Fibroblast of the aortic adventitia (primary cell): ENCODE measurements at places on chromosomes 16 and 17. TPM values are rescaled to one million over a fixed set of nuclear protein-coding genes. Genes with fewer than 3 reads are reported as not detected.

TBC1D3K gene
- total RNA-seq = not detected in 2 replicates

GRCh38 chr17:74016461-74016860 is 187.0 kb upstream of the RPL38 start:
- no peak for DNase-seq

- DNase-seq = peak; percentile 85
These were observed 55.9 kb downstream of the MYO18A start for GRCh38 chr17:29124135-29124924.

DNA sequence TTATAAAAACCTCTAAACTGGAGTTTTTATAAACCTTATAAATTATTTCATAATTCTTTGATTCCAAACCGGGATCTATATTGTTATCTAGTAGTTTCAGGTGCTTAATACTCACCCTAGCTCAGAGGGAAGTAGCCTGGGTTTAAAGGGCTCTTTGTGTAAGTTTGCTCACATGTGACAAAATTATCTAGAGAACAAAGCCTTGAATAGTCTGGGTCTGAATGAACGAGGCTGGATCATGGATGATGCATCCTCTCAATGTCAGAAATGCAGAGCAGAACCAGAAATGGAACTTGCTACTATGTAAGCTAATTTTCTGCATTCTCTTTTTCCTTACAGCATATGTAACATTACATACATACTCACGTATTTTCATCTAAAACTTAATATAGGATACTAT is 103.9 kb upstream of the NETO2 start:
- no peak for DNase-seq

- DNase-seq = no peak
These were observed 11.0 kb downstream of the SNN start for GRCh38 chr16:11679250-11679649.

DNA sequence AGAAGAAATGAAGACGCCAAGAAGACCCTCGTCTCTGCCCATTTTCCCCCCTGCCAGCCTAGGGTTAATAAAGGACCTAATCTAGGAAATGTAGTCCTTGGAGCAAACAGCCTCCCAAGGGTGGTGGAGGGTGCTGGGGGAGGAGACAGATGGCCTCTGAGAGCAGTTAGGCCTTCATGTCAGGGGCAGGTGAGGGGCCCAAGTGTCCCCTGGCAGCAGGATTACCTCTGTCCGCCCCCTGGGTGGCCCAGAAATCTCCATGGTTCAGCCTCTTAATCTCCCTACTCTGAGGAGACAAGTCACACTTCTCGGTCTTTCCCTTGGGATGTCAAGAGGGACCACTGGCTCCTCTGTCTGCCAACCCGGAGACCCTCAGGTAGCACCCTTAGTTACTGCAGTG is 365.4 kb upstream of the TNRC6C start:
- no peak for DNase-seq

KRTAP4-4 gene
- total RNA-seq = not detected in 2 replicates

DNA sequence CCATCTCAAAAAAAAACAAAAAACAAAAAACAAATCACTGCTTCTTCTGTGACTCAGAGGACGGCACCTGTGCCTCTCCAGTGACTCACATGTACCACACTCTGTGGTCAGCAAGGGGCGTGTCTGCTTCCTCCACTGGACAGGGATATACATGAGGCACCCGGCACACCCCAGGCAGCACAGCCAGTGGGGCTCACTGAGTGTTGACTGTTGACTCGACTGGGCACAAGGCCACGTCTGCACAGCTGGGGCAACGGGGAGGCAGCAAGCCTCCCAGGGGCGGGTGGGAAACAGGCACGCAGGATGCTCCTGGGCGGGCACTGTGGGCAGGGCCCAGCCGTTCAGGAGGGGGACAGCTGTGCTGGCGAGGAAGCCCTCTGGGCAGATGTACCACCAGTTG is 64.1 kb downstream of the TIMM22 start:
- peak; percentile 85 for DNase-seq

- no peak for DNase-seq
These were observed 2.8 kb upstream of the NR1D1 start for GRCh38 chr17:40103071-40103661.

DNA sequence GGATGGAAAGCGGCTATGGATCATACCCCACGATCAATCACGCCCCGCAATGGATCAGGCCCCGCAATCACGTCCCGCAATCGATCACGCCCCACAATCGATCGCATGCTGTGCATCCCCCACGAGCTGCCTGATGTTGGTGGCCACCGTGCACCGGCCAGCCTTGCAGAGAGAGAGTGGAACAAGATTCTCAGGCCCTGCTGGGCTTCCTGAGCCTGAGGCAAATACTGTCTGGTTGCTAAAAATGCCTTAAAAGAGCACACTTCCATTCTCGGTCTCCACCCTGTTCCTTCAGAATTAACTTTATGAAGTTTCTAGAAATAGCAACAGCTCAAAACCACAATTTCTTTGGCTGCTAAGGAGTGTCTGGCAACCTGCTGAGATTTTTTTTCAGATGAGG is 81.5 kb downstream of the VPS53 start:
- no peak for DNase-seq

CACNA1H gene
- total RNA-seq = 2.7 TPM in 1 of 2 replicates, not detected in the other
